Lung (tissue), 17 donors: ENCODE measurements at places on chromosomes 2 and 18. TPM values are rescaled to one million over a fixed set of nuclear protein-coding genes. Genes with fewer than 3 reads are reported as not detected.

DNA sequence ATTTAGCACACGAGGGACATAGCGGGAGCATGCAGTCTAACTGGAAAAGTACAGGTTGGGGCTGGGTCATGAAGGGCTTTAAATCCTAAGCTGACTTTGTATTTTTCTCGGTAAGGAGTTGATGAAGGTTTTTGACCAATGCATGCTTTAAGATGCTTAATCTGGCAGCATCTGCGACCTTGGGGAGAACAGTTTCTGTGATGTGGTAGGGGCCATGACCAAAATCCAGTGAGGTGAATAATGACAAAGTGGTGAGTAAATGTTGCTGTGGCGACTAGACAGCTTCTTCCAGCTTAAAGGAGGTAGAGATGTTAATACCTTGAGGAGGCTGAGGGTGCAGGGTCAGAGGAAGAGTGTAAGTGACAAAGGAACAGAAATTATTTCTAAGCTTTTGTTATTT lies 174.6 kb upstream of the ALPP start:
- H3K4me1 ChIP-seq: no peaks in the 10 kb centered on the region
- H3K27me3 ChIP-seq: no peaks in the 10 kb centered on the region
- H3K4me3 ChIP-seq: no peak overlapping the region
- DNase-seq: no peak
- no peaks in the 10 kb centered on the region for H3K36me3 ChIP-seq
- no peak overlapping the region for H3K27ac ChIP-seq

DNA sequence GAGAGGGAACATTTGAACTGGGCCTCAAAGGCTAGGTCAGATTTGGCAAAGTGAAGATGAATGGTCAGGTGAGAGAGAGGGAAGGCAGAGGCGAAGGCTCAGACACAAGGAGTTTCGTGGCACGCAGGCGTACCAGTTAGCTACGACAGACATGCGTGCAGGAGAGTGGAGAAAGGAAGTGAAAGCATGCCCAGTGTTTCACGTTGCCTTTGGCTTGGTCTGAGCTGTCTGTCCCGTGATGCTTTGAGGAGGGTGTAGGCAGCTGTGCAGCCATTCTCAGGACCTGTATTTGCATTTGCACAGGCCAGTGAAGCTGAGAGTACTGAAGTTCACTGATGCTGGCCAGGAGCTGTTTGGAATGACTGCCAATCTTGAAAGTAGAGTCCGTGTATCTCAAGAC lies 69.5 kb downstream of the HNRNPLL start:
- H3K4me3 ChIP-seq: no peak overlapping the region
- H3K27ac ChIP-seq: no peak overlapping the region
- H3K27me3 ChIP-seq: peaks cover 5% of the 10 kb centered on the region
- peaks cover 3% of the 10 kb centered on the region for H3K4me1 ChIP-seq

Gene TMEM87B
- 26.4 TPM for total RNA-seq

- H3K27ac ChIP-seq: no peak overlapping the region
- H3K4me3 ChIP-seq: no peak overlapping the region
- DNase-seq: no peak
- no peaks in the 10 kb centered on the region for H3K36me3 ChIP-seq
These were observed 220.2 kb downstream of the NR4A2 start for GRCh38 chr2:156112323-156112722.

- no peak overlapping the region for H3K27ac ChIP-seq
- no peaks in the 10 kb centered on the region for H3K4me1 ChIP-seq
- no peaks in the 10 kb centered on the region for H3K27me3 ChIP-seq
These were observed 1110.6 kb upstream of the ACVR2A start for GRCh38 chr2:146734042-146734820.

Gene G6PC2
- 0.37 TPM for total RNA-seq

DNA sequence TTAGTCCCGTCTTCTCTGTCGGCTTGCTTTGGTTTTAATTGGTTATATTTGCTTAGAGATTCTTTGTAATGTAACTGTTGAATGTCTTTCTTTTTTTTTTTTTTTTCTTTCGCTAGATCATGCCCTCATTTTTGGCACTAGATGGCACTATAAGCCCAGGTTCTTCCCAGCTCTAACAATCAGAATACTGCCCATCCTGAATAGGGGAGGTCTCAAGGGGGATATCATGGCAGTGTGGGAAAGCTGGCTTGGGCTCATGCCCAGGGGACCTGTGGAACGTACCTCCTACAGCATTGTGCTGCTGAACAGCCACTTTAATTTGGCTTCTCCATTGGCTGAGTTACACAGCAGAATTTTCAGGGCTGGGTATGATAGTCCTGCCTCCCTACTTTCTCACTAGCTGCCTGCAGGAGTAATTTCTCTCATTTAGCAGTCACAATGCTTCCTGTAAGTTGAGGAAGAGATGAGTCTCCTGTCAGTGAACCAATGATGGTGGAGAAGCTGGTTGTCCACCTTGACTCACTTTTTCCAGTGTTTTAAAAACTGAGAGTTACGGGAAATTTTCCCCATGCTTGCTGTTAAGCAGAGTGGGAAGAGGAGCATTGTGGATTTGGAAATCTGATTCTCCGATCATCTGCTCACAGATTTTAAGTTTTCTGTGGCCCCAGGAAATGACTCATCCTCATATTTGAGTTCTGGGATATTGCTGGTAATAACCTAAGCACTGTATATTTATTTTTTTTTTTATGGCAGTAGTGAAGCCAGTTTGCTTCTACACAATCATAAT lies 47.2 kb downstream of the RAD51AP2 start:
- no peak overlapping the region for H3K4me3 ChIP-seq
- no peaks in the 10 kb centered on the region for H3K27me3 ChIP-seq
- peak; percentile 1 for DNase-seq
- no peak overlapping the region for H3K27ac ChIP-seq

Gene GCG
- not detected for total RNA-seq

Gene EPAS1
- total RNA-seq: 1,051 TPM

Gene WNT10A
- total RNA-seq: 0.77 TPM

DNA sequence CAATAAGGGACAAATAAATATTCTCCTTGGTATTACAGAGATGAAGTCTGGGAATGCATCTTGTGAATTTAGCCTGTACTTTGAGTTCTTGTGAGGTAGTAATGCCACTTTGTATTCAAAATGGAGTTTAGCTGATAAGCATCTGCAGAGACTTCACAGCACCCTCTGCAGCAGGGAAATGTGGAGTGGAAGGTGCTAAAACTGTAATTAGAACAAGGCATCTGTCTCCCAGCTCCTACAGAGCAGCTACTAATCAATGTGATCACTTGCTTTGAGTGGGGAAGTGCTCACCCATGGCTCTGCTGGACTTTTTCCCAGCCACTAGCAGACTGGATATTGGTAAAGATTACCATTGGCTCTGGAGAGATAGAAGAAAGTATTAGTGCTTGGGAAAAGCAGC lies 56.2 kb upstream of the TMEFF2 start:
- no peaks in the 10 kb centered on the region for H3K27me3 ChIP-seq
- H3K36me3 ChIP-seq: no peaks in the 10 kb centered on the region
- H3K4me1 ChIP-seq: no peaks in the 10 kb centered on the region
- no peak for DNase-seq
- no peak overlapping the region for H3K4me3 ChIP-seq
- no peak overlapping the region for H3K27ac ChIP-seq

- H3K36me3 ChIP-seq: no peaks in the 10 kb centered on the region
- H3K27ac ChIP-seq: no peak overlapping the region
- H3K4me1 ChIP-seq: no peaks in the 10 kb centered on the region
- DNase-seq: no peak
- H3K27me3 ChIP-seq: no peaks in the 10 kb centered on the region
These were observed 403.0 kb upstream of the ID2 start for GRCh38 chr2:8278709-8279354.

Gene SEMA4C
- total RNA-seq: 34.7 TPM

DNA sequence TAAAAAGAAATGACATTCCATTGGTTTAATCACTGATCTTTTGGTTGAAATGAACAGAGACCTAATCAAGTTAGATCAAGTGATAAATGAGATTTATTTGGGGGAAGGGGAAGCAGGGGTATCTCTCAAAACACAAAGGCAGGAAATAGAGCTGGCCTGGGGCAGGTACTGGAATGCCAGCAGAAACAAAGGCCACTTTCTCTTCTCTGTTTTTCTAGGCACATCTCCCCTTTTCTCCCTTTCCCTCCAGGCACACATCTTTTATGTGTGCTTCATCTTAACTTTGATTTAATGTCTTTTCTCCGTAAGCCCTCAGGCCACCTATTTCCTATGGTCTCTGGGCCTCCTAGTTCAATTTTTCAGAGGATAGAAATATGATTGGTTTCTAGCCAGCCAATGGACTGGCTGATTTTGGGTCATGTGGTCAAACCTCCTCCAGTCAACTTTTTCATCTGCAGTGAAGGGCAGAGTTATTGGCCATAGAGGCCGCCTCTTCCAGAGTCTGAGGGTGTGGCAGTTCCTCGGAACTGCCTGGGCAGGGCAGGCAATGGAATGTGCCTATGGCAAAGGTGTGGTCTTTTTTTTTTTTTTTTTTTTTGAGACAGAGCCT lies 58.9 kb upstream of the FAM136A start:
- H3K27me3 ChIP-seq: no peaks in the 10 kb centered on the region
- H3K27ac ChIP-seq: no peak overlapping the region
- DNase-seq: no peak

Gene MRO
- 0.20 TPM for total RNA-seq

- no peak for DNase-seq
- H3K4me3 ChIP-seq: no peak overlapping the region
- H3K36me3 ChIP-seq: no peaks in the 10 kb centered on the region
- no peaks in the 10 kb centered on the region for H3K27me3 ChIP-seq
- H3K4me1 ChIP-seq: no peaks in the 10 kb centered on the region
These were observed 1056.6 kb upstream of the CHAC2 start for GRCh38 chr2:52710810-52711618.

Gene INO80B
- total RNA-seq: 22.7 TPM

Gene PRR30
- not detected for total RNA-seq

DNA sequence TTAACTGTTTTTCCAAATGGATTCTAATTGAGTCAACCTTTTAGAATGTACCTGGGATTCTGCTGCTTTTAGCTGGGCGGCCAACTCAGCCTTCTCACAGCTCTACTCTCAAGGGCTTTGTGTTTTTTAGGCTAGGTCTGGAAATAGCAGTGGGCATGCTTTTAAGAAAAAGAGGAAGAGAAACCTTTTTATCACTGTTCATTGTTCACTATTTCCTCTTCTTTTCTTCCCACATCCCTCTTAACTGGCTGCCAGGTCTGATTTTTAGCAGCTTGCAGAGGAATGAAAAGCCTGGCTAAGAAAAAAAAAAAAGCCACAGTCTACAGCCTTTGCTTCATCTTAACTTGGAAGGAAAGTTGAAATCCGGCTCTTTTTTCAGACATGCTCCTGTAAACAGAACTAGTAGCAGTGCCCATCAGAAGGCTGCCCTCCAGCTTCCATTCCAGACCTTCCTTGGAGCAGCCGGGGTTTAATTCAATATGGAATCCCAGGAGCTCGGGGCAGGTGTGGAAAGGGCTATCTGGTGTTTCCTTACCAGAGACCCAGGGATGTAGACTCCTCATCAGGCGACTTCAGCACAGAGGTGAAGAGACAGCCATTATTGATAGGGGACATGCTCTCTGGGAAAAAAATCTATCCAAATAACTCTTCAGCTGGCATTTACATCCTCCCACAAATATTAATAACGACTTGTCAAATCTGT lies 230.7 kb downstream of the MYO3B start:
- no peak for DNase-seq
- H3K27me3 ChIP-seq: no peaks in the 10 kb centered on the region
- H3K4me1 ChIP-seq: no peaks in the 10 kb centered on the region
- no peak overlapping the region for H3K27ac ChIP-seq
- H3K36me3 ChIP-seq: no peaks in the 10 kb centered on the region

Gene GPBAR1
- 3.2 TPM for total RNA-seq

Gene ZFAND2B
- total RNA-seq: 28.2 TPM

Gene RESP18
- not detected for total RNA-seq

GRCh38 chr2:163641986-163642385 lies 93.8 kb downstream of the FIGN start:
- no peak for DNase-seq
- H3K4me1 ChIP-seq: no peaks in the 10 kb centered on the region
- H3K27ac ChIP-seq: no peak overlapping the region
- H3K4me3 ChIP-seq: no peak overlapping the region

Gene SYT4
- 0.61 TPM for total RNA-seq

Gene NXPH2
- not detected for total RNA-seq

- peaks cover 5% of the 10 kb centered on the region for H3K4me1 ChIP-seq
- H3K27me3 ChIP-seq: no peaks in the 10 kb centered on the region
- H3K4me3 ChIP-seq: no peak overlapping the region
- H3K36me3 ChIP-seq: no peaks in the 10 kb centered on the region
- no peak for DNase-seq
These were observed 54.5 kb downstream of the BCL11A start for GRCh38 chr2:60498816-60499429.

DNA sequence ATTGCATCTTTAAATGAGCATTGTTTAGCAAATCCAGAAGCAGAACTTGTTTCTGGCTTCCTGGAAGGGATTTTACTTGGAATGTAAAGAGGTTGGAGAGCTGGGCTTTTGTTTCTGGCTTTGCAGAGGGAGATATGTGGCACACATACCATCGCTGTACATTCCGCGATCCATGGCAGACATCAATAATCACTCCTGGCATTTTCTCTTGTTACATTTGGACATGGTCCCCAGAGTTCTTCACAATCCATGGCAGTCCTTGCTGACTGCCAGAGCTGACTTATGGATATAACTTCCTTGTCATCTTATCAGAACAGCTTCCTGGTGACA lies 445.6 kb upstream of the SPRED2 start:
- no peak overlapping the region for H3K4me3 ChIP-seq
- peaks cover 3% of the 10 kb centered on the region for H3K4me1 ChIP-seq
- no peaks in the 10 kb centered on the region for H3K36me3 ChIP-seq
- DNase-seq: no peak
- no peak overlapping the region for H3K27ac ChIP-seq
- no peaks in the 10 kb centered on the region for H3K27me3 ChIP-seq

DNA sequence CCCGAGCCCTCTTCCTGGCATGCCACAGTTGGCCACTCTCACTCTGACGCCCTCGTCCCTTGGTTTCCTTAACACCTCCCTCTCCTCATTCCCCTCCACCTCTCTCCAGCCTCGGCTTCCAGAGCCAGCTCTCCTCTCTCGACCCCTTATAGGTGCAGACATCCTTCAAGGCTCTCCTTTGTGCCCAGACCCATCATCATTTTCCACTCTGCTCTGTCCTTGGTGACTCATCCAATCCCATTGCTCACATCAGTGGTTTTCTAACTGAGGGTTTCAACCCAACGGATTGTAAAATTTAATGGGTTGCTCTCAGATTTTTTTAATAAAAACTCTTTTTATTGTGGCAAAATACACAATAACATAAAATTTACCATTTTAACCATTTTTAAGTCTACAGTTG lies 6.2 kb downstream of the ST8SIA5 start:
- H3K36me3 ChIP-seq: no peaks in the 10 kb centered on the region
- H3K27ac ChIP-seq: no peak overlapping the region
- no peaks in the 10 kb centered on the region for H3K4me1 ChIP-seq
- no peak overlapping the region for H3K4me3 ChIP-seq

Gene B3GNT7
- 73.7 TPM for total RNA-seq

Gene COL4A3
- 21.1 TPM for total RNA-seq

GRCh38 chr2:231260442-231261208 lies 62.2 kb downstream of the ARMC9 start:
- no peak for DNase-seq
- no peak overlapping the region for H3K4me3 ChIP-seq
- peaks cover 12% of the 10 kb centered on the region for H3K36me3 ChIP-seq
